ENCODE measurements at places on chromosomes 16 and 17. TPM values are rescaled to one million over a fixed set of nuclear protein-coding genes. Genes with fewer than 3 reads are reported as not detected.

The NPIPB9 gene
- 0.45 TPM for total RNA-seq

The G6PC1 gene
- total RNA-seq: not detected

DNA sequence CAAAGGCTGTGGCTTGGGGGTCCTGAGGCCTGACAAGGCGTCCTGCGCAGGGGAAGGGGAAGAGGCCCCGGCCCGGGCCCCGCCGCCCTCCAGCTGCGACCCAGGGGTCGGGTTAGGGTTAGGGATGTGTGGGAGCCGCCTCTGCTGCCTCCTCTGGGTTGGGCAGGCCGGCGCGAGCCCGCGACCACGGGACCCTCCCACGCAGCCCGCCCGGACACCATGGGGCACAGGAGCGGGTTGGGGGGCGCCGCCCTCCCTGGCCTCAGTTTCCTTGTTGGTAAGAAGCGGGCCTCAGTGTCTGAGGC, 386 bp downstream of the CIAO3 start:
- H3K27ac ChIP-seq: no peak overlapping the region
- no peaks in the 10 kb centered on the region for H3K4me1 ChIP-seq
- H3K27me3 ChIP-seq: no peaks in the 10 kb centered on the region
- H3K36me3 ChIP-seq: no peaks in the 10 kb centered on the region
- peak overlapping the region; percentile 69 for H3K4me3 ChIP-seq

DNA sequence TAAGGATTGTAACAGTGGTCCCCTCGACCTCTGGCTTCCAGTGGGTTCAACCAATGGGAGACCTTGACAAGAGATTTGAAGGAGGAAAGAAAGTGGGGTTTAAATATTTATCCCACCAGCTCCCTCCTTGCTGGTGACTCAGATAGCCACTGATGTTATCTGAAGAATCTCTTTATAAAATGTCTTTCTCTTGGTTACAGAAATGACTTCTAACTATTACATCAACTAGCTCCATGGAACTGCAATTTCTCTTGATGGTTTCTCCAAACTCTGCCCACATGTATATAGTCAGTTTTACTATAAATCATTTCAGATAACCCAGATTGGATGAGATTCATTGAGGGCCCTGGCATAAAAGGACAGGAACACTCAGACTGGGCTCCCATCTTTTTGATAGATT, 920.2 kb upstream of the SOX9 start:
- H3K4me3 ChIP-seq: no peak overlapping the region
- no peaks in the 10 kb centered on the region for H3K27me3 ChIP-seq

DNA sequence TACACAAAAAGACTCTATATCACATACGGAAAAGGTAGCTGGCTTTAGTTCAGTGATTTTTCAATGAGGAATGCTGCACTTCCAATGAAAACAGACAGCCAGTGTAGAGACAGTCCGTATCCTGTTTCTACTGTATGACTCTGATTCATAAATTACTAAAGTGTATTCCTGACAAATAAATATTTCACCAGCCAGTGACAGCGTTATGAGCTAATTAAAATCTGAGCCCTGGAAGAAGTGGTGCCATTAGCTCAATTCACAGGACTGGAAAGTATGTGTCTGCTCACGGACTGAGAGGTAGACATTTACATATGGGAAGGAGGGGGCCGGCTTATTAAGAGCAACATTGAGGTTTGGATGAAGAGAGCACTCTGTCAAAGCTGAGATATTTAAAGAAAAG, 207.9 kb upstream of the RBFOX1 start:
- H3K4me1 ChIP-seq: no peaks in the 10 kb centered on the region
- no peak overlapping the region for H3K27ac ChIP-seq
- no peak overlapping the region for H3K4me3 ChIP-seq
- no peak for DNase-seq
- no peaks in the 10 kb centered on the region for H3K27me3 ChIP-seq

DNA sequence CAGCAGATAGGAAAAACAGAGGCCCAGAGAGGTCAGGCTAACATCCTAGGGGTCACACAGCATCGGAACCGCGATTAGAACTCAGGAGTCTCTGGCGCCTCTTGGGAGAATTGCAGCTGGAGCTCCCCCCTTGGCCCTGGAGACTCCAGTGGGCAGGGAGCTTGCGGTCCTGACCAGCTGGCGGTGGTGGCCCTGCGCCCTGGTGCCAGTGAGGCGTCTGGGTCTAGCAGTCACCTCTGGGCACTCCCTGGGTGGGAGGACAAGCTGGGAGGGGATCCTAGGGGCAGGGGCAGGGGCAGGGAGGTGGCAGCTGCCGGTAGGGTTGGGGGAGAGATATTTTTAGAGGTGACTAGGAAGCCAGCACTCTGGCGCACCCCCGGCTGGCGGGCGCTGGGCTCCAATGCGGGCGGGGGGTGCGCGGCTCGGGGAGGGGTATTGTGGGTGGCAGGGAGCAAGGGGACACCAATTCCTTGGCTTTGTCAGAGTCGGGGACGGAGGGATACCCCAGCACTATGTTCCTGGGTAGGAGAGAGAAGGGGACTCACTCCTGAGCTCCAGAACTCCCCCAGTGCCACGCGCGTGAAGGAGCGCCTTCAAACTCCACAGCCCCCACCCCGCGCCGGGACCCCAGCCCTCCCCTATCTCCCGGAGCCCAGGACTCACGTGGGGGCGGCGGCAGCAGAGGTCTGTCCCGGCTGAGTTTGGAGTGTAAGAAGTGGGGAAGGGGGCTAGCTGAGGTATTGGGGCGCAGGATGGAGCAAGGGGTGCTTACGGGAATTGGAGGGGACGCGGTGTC, 584 bp downstream of the PHOSPHO1 start:
- peaks cover 22% of the 10 kb centered on the region for H3K4me1 ChIP-seq
- DNase-seq: no peak
- H3K36me3 ChIP-seq: no peaks in the 10 kb centered on the region
- no peak overlapping the region for H3K27ac ChIP-seq
- H3K4me3 ChIP-seq: peak overlapping the region; percentile 57

DNA sequence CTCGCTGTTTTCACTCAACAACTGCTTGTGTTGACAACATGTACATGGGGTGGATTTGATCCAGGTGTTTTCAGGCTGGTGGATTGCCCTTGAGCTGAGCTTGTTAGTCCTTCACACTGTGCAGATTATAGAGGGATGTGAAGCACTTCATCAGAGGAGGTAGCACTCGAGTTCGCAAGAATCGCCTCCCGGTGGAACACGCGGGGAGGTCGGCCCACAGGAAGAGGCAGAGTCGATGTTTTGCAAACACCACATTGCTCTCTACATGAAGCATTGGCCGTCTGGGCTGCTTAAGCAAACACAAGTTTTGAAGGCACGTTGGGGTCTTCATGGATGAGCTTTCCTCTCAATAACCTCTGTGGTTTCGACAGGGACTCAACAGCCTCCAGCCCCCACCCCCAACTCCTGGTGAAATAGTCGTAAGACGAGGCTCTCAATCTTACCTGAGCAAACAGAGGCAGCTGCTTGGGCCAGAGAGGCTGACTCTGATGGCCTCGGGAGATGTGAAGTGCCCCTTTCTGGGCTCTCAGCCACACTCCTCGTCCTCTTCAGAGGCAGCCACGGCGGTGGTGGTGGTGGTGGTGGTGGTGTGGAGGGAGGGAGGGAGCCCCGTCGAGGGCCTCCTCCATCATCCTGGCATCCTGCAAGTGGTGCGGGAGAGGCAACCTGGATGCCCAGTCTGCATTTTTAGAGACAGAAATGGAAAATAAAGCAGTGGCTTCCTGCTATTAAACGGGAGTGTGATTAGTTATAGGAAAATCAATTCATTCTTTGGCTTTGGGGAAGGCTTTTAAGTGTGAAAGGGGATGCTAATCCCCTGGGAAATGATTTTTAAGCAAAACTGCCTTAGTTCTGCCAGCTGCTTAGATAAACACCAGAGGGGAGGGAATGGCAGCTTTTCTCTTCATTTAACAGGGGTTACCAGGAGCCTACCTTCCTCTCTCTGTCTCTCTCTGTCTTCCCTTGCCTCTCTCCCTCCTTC, 552.5 kb upstream of the EEF2KMT start:
- DNase-seq: no peak
- no peaks in the 10 kb centered on the region for H3K36me3 ChIP-seq
- no peak overlapping the region for H3K27ac ChIP-seq
- no peaks in the 10 kb centered on the region for H3K27me3 ChIP-seq
- H3K4me3 ChIP-seq: no peak overlapping the region

DNA sequence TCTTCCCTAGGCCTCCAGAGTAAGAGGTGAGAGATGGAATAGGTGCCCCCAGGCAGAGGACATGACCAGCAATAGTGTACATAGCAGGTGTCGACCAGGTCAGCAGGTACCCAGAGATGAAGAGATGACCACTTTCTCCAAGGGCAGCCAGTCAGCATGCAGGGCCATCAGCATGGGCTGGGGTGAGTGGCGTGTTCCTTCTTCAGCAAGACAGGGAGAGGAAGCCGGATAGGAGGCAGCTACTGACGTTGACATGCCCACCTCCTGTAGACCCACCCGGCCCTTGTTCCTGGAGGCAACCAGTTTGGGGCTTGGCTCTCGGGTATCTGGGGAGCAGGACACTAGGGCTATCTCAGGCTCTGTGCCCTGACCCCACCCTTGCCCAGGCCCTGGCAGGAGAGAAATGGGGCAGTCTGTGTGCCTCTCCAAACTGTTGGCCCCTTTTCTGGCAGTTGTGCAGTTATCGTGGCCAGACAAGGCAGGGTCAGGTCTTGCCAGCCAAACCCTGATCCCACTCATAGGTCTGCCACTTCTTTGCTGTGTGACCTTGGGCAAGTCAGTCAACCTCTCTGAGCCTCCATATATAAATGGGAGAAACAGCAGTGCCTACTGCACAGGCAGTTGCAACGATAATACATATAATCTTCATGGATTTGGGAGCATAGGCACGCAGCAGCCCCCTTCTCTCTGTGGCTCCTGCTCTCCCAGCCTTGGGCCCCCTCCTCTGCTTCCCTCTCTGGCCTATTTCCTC, 1.4 kb upstream of the NDRG4 start:
- H3K36me3 ChIP-seq: no peaks in the 10 kb centered on the region
- H3K4me1 ChIP-seq: peaks cover 7% of the 10 kb centered on the region
- peak; percentile 48 for DNase-seq
- H3K27me3 ChIP-seq: no peaks in the 10 kb centered on the region

DNA sequence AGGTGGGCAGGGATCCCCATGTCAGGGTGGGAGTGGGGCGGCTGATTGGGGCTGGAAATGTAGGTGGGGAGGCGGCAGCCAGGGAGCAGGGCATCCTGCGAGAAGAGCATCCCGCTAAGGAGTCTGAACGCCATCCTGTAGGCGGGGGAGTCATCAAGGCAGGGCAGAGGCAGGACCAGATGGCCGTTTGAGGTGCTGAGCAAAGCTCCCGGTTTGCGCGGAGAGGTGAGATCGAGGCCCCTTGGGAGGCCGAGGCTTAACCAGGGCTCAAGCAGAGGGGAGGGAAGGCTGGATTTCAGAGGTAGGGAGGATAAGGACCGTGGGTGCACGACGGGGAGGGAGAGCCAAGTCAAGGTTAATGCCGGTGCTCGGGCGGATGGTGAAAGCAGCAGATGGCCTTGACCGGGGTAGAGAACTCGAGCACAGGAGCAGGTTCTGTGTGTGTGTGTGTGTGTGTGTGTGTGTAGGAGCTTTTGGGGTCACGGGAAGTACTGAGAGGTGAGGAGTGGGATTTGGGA, 472 bp upstream of the NME2 start:
- DNase-seq: no peak
- H3K4me3 ChIP-seq: peak overlapping the region; percentile 91

DNA sequence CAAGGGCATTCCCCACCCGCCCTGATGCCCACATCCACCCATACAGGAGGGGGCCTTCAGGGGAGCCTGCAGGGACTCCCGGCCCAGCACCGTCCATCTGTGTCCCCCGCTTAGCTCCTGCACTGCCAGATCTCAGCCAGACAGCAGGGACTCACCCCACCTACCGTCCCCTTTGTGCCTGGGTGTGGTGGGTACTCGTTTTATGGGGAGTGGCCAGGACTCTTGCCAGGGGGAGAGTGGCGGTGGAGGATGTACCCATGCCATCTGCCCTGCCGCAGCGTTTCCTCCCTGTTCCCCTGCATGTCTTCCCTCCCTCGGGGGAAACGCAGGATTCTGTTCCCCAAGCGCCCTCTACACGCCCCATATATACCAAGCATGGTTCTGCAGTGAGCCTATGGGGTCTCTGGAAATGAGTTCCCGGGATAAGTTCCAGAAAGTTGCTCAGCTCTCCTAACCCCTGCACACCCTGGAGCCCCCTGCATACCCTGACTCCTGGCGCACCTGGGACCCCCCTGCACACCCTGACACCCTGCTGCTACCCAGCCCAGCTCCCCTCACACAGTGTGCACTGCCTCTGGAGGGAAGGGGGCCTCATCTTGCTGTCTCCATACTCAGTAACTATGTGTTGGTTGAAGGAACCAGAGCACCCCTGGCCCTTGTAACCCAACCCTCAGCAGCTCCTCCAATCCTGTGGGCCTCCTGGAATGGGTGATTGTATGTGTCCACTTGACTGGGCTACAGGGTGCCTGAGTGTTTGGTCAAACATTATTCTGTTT, 4.2 kb upstream of the MAFG start:
- H3K27me3 ChIP-seq: no peaks in the 10 kb centered on the region
- H3K4me1 ChIP-seq: no peaks in the 10 kb centered on the region
- H3K36me3 ChIP-seq: peaks cover 3% of the 10 kb centered on the region
- no peak for DNase-seq
- H3K4me3 ChIP-seq: no peak overlapping the region
- H3K27ac ChIP-seq: peak overlapping the region; percentile 33

DNA sequence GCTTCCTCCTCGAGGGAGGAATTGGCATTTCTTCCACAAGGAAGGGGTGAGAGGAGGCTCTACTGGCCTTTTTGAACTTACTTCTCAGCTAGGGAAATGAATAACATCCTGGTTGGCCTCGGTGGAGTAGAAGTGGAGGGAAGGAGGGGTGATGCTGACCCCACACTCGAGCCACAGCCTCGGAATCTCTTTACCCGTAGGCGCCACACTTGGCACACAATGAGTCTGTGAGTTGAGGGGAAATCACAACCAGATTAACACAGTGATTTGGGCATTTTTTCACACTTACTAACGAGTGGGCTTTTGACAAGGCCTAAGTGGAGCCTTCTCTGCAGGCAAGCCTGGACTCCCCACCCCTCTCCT, 47.3 kb upstream of the TBX2 start:
- no peak overlapping the region for H3K27ac ChIP-seq

DNA sequence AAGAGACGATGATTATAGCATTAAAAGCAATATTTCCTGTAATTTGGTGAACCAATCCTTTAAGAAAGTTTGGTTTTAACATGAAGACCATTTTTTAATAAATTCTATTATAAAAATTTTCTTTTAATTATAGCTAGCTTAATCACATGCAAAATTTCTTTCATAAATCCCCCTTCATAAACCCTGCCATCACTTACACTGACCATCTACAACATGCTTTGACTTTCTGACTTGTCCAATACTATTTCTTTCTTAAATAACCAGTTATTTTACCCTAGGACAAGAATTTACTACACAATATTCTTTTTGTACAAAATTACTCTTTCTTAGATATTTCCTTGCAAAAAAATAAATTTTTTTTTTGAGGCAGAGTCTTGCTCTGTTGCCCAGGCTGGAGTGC, 1334.8 kb downstream of the CDH11 start:
- H3K27me3 ChIP-seq: no peaks in the 10 kb centered on the region
- H3K4me3 ChIP-seq: no peak overlapping the region
- no peak for DNase-seq
